ENCODE measurements at places on chromosomes 1 and 21.
A peak's percentile ranks its signal among the peaks of the same experiment; 100 is the strongest.

GRCh38 chr1:62437273-62437940 lies 558 bp downstream of the USP1 start:
- no peak for DNase-seq

DNA sequence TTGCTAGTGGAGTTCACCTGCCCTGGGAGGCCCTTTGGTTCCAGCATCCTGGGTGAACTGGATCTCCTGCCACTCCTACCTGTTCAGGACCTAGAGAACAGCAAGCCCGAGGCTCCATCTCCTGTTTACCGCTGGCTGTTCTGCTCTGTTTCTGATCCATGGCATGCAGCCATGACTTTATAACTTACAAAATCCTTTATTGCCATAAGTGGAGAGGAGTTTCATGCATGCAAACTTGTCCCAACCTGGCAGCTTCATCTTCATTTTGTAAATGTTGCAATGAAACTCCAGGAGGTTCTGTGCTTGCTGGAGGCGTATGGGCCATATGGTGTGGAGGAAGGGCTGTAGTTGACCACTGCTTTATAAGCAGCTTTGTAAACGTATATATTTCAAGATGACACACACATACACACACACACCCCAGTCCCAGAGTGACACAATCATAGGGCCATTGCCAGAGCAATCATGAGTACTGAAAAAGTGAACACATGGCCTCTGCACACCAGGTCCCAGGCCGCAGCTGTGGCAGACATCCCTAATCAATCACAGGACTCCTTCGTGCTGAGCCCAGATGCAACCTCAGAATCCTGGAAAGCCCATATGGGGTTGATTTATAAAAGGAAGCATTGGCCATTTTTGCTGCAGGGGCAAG lies 69.0 kb downstream of the UBIAD1 start:
- DNase-seq = no peak

- no peak for DNase-seq
Observed at GRCh38 chr1:201718346-201719202, 110.4 kb upstream of the IPO9 start.

DNA sequence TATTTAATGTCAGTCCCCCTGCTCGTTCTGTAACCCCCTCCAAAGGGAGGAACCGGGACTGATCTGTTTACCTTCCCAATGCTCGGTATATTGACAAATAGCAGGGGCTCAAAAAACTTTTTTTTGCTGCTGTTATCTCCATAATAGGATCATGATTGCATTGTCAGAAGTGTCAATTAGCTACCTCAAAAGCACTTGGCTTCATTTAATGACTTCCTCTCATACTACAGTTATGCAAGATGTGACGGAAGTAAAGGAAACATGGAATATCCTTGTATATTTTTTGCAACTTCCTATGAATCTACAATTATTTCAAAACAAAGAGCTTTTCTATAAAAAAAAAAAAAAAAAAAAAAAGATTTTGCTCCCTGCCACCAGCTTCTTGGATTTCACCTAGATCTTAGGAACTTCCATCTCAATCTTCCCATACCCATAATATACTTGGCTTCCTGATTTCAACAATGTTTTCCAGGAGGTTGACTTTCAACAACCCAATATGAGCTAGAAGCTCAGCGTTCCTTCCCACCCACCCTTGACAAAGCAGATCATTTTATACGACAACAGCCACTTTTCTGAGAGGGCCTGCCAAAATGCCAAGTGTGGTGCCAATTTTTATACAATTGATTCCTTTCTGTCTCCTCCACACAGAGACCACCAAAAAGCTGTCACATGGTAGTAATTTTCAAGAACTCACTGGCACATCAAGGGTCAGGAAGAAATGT lies 71.7 kb downstream of the SETD4 start:
- no peak for DNase-seq

DNA sequence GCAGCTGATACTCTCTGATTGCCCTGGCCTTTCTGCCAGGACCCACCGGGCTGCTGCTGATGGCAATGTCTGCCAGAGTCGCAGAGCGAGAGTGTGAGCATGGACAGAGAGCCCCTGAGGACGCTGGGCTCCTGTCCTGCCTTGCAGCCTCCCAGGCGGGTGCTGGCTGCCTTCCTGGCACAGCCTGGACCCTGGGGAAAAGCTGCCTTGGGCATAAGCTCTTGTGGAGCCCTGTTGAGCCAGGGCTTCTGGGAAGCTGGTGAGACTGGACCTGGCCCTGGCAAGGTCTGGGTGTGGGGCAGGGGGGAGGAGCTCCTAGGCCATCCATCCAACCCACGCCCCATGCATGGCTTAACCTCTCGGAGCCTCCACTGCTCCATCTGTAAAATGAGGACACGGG lies 105.8 kb upstream of the WNT4 start:
- DNase-seq = peak; percentile 44

DNA sequence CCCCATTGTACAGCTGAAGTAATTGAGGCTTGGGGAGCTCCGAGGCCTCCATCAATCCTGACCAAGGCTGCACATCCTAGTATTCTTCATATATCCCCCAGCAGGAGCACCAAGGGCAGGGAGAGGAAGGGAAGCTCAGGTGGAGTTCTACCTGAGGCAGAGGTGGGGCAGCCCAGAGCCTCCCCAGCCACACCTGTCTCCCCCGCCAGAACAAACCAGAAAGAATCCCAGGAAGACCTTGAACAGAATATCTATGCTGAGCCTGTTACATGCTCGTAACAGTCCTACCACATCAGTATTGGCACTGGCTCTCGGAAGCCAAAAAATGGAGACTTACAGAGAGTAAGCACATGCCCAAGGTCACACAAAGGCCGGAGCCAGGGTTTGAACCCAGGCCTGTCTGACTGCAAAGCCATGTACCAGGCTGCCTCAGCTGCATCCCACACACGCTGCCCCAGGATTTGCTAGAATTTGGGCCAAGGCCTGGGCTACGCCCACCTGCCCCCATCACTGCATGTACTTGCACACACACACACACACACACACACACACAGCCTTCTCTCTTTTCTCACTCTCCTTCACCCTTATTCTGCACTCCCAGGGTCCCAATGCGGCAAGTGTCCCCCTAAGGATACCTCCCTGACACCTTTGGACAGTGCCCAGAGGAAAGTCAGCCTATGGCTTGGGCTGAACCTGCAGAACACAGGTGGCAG lies 4.5 kb downstream of the E2F2 start:
- no peak for DNase-seq
